Fibroblast of skin of left biceps (primary cell): ENCODE measurements at places on chromosomes 7 and 10.

GRCh38 chr10:78664929-78665553, 403.7 kb upstream of the ZMIZ1 start:
- no peak for DNase-seq

GRCh38 chr7:129188372-129188891, at the start of gene SMO:
SMO (plus strand) TSS chr7:129188633; CDS start chr7:129189152, 519 bp downstream.
- peak; percentile 30 for DNase-seq

DNA sequence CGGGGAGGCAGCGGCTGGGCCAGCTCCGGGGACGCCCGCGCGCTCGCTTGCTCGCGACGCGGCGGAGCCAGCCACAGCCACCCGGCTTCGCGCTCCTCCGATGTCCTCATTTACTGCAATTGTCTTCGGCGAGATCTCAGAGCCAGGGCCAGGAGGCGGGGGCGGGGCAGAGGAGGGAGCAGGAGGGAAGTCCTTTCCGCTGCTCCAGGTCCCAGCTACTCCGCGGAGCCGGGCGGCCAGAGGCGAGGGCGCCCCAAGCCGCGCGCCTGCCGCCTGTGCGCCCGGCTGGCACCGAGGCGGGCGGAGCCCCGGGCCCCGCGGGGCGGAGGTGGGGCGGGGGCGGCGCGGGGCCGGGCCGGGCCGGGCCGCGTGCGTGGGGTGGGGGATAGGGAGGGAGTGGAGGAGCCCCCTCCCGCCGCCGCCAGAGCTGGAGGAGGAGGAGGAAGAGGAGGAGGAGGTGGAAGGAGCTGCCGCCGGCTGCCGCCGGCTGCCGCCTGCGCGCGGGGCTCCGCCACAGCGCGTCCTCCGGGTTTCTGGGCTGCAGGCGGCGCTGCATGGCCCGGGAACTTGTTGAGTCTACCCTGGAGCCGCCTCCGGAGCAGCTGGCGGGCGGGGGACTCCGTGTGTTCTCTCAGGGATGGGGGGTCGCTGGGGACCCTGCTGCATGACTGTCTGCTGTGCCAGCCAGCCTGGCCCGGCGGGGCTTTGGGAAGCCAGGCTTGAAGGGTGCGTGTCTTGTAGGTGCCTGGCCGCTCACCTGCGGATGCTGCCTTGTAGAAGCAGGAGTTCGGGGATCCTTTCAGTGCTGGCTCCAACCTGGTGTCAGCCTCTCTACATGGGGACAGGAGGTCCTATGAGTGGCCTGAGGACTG, at the start of gene INSYN2A:
TSS of gene INSYN2A (minus strand) at position 310 of the 872 bp plus-strand sequence. CDS start 20,196 bp downstream, outside the sequence.
- DNase-seq: no peak

GRCh38 chr10:112711366-112711765, 238.7 kb upstream of the TCF7L2 start:
- DNase-seq: no peak

GRCh38 chr7:121485467-121486243, 89.5 kb upstream of the FAM3C start:
- no peak for DNase-seq

- no peak for DNase-seq
Measured at GRCh38 chr7:39248692-39249090, 271.0 kb downstream of the POU6F2 start.

GRCh38 chr10:49830016-49830415, 67.9 kb upstream of the OGDHL start:
- no peak for DNase-seq

- DNase-seq: no peak
Measured at GRCh38 chr7:39304668-39305405, 261.4 kb upstream of the YAE1 start.

- no peak for DNase-seq
Measured at GRCh38 chr10:123883673-123884320, 7.8 kb downstream of the CPXM2 start.

DNA sequence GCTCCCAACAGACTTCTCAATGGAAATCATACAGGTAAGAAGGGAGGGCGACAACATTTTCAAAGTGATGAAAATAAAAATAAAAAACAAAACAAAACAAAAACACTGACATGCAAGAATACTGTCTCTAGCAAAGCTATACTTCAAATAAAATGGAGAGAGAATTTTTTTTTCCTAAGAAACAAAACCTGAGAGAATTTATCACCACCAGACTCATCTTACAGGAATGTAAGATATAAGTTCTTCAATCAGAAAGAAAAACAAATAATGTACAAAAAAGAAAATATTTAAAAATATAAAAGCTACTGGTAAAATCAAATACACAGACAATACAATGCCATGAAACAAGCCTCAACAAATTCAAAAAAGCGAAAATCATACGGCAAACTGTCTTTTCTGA, 113.2 kb downstream of the NRBF2 start:
- DNase-seq: no peak

- DNase-seq: no peak
Measured at GRCh38 chr7:157854066-157854891, 517.5 kb downstream of the DNAJB6 start.

GRCh38 chr7:122064971-122065370, 79.1 kb downstream of the AASS start:
- DNase-seq: no peak

DNA sequence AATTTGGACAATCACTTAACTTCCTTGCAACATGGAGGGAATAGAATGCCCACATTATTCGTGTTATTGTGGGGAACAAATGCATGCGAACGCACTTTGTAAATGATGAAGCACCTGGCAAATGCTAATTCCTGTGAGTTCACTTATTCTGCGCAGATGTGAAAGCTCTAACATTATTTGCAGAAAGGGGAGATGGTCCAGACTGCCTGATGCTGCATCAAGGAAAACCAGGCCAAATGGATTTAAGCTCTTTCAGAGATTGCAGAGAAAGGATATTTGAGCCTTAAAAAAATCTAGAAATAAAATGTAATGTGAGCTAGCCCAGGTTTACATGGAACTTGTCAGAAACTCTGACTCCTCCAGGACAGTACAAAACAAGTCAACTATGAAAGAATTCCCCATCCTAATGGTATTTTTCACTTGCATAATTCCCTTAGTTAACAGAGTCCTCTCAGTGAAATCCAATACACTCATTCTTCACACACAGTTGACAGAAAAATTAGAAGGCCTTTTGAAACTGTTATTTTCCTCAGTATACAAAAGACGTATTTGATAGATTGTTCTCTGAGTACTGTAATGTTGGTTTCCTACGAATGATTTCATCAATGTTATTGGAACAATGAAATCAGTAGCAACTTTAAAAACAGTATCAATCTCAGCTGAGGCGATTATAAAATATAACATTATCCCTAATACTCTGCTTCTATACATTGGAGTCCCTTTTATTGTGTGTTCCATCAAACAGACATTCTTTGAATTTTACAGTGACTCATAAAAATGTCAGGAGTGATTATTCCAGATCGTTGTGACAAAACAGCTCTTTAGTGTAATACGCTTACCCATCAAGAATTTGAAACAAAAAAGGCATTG, 136.3 kb upstream of the ANK3 start:
- no peak for DNase-seq

DNA sequence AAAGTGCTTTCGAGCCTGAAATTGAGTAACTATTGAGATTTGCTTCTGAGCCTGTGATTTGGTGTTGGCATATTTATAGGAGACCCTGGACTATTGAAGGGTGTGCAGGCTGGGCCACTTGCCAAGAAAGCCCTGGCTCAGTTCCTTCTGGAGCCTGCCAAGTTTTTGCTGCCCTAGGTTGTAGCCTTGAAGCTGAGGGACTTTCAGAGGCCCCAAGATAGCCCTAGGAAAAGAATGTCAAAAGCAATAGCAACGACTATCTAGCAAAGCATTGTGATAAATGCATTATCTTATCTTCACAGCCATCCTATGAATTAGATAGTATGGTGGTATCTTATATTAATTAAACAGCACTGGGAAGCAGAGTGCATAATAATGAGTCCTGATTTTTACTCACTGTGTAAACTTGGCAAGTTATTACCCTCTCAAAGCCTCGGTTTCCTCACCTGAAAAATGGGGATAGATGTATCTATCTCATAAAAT, 473.7 kb upstream of the PODXL start:
- DNase-seq: no peak

DNA sequence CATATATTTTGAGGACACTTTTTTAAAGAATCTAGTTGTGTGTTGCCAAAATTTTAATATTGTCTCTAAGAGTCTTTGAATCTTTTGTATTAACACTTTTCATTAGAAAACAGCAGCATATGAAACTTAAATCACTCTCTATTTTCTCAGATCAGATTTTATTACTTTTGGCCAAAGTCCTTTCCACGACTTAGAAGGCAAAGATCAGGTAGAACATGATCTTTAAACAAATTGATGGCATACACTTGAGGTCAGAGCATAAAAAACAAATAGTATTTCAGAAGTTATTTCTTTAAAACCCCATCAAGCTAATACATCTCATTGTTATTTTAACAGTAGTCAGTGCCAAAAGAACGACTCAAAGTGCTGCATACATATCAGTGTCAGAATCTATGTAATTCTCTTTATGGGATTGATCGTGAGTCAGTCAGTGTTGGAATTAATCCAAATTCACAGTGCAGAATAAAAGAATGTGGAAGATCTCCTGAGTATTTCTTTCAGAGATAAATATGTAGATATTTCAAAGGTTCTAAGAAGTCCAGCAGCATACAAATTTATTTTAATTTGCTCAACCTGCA, 9.6 kb upstream of the AGMO start:
- peak; percentile 46 for DNase-seq

GRCh38 chr7:158409120-158409519, 178.5 kb downstream of the PTPRN2 start:
- no peak for DNase-seq

- peak; percentile 95 for DNase-seq
Measured at GRCh38 chr7:130278860-130279259, 12.2 kb downstream of the CPA2 start.

DNA sequence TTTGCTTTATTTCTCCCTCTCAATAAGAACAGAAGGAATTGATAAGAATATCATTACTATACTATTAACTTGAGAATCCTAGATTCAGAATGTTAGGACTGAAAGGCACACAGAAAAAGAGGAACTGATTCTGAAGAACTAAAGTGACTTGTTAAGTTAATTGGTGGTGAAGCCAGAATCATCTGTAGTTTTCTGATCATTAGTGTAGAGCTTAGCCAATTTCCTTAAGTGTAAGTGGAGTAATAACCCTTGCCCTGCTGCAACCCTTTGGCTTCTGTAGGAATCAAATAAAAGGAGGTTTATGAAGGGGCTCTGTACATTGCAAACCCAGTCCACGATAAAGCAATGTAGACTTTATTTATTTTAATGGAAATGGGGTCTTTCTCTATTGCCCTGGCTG, 1186.0 kb downstream of the SORCS3 start:
- DNase-seq: no peak

DNA sequence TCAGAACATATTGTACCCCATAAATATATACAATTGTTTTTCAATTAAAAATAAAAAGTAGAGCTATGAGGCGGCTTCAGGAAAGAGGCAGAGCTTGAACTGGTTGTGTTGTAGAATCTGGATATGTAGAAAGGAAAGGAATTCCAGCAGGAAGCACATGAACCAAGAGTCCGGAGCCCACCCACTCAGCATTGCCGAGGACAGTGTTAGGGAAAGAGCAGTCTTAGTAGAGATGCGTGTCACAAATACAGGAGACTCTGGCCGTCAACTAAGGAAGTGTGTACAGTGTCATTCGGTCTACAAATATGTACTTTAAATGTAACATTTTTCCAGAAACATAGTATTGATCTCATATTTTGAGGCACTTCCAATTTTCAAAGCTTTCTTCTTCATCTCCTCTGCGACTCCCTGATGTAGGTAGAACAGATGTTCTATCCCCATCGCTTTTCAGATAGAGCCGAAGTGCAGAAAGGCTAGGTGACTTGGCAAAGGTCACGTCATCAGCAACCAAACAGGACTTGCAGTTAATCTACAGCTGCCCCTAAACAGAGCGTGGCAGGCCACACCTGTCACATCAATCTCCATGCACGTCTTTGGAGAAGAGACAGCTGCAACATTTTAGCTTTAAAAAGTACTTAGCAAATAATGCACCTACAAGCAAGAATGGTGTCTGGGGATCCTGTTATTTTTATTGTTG, 25.3 kb upstream of the GJD4 start:
- DNase-seq: no peak

DNA sequence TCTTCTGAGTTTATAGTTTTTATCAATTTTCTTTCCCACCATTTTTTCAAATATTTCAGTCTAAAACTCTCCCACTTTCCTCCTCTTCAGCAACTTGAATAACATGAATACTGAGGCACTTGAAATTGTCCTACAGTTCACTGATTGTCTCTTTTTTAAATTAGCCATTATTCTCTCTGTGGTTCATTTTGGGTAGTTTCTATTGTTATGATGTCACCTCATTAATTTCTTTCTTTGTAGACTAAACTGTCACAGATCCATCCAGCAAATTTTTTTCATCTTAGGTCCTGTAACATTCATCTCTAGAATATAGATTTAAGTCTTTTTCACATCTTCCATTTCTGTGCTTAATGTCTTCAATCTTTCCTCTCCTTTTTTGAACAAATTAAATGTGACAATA, 144.8 kb downstream of the LRRN3 start:
- DNase-seq: no peak

DNA sequence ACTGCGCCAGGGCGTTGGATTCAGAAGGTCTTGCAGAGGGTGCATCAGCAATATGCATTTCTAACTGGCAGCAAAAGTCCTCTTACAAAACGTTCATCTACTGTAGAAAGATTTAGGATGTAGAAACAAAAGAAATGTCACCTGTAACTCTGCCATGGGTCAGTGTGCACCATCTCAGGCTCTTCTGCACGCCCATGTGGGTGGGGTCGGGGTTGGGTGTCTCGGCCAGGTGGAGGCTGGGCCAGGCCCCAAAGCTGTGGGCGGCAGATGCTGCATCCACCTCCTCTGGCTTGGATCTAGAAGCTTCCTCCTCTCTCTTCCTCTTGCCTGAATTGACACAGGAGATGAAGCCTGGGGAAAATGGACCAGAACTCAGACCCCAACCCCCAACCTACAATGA, 111.3 kb upstream of the PPP2R2D start:
- no peak for DNase-seq

DNA sequence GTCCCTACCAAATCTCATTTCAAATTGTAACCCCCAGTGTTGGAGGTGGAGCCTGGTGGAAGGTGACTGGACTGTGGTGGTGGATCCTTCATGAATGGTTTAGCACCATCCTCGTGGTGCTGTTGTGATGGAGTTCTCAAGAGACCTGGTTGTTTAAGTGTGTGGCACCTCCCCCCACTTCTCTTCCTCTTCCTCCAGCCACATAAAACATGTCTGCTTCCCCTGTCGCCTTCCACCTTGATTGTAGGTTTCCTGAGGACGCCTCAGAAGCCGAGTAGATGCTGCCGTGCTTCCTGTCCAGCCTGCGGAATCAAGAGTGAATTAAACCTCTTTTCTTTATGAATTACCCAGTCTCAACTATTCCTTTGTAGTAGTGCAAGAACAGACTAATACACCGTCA, 21.0 kb downstream of the GRB10 start:
- no peak for DNase-seq

DNA sequence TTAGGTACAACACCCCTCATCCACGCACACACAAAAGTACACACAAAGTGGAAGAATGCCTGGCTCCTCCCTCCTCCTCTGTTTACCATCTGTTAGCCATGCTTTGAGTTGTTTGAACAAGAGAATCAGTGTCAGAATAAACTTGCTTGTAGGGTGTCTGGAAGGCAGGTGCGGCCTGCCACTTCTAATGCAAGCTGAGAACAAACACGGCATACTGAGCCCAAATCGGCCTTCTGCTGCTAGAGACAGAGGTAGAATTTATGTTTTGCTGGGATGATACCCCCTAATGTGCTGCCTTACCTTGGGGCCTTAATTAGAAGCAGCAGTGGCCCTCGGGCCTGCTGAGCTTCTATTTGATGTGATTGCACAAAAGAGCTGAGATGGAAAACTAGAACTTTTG, 24.9 kb upstream of the FAM180A start:
- DNase-seq: no peak
